ENCODE measurements at places on chromosomes 7 and 10.
A peak's percentile ranks its signal among the peaks of the same experiment; 100 is the strongest.

DNA sequence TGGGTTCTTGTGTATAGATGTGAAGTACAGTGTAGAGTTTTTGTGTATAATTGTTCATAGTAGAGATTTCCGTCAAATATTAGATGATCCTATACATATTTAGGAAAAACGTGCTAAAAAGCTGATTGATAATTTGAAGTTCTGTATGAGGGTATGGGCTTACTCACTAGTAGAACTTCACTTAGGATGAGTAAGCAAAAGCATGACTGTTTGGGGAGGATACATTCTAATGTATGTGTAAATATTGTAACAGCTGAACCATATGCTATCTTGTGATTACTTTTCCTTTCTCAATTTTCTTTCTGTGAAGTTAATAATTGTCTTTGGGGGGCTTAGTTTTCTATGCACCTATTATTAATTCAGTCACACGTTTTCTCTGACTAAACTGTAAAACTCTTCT, 53.2 kb upstream of the PDK4 start:
- DNase-seq: no peak

GRCh38 chr7:130884437-130885417, 150.7 kb upstream of the KLF14 start:
- no peak for DNase-seq

DNA sequence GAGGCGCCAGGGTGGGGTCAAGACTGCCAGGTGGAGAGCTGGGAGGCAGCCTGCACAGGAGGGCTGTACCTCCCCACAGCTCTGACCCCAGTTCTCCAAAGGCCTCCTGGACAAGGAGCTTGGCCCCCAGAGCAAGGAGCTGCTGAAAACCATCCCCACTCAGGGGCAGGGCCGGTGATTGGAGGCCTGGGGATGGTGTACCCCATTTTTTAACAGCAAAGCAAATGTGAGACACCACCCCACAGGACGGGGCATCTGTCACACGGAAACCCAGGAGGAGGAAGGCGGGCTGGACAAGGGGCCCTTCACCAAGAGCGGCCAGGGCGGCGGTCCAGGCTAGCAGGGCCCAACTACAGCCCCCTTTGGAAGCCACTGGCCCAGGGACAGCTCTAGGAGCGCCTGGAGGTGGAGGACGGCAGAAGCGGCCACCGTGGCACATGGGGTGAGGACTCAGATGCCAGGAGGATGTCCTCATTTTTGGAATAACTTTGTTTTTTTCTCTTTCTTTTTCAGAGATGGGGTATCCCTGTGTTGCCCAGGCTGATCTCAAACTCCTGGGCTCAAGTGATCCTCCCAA, 56.4 kb upstream of the TNRC18 start:
- DNase-seq: no peak

DNA sequence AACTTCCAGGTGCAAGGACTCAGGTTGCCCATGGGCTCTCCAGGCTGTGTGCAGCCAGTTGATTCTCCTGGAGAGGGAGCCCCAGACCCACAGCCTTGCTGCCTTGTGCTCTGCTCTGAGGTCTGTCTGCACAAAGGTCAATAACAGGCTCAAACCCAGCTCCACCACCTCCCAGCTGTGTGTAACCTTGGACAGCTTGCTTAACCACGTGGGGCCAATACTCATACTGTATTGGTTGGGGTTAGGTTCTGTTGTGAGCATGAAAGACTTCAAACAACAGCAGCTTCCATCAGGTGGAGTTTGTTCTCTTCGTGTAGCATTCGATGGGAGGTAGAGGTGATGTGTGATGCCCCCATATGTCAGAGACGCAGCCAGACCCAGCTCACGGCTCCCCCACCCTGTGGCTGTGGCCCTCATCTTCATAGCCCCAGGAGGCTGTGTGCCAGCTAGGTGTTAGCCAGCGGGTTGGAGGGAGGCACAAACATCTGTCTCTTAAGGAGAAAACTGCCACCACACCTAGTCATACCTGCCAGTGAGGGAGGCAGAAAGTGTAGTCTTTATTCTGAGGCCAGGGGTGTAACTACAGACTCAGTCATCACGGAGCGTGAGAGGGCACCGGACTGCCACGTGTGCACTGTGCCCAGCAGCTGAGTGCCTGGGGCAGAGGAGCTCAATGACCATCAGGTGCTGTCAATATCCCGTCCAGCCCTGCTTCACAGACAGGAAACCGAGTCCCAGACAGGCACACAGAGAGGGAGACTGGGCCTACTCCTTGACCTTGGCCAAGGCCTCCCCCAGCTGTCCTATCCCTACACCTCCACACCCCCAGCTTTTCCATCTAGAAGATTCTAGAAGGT, 8.1 kb upstream of the POLD2 start:
- DNase-seq: no peak

- no peak for DNase-seq
Measured at GRCh38 chr10:6840766-6841165, 260.7 kb upstream of the PRKCQ start.

DNA sequence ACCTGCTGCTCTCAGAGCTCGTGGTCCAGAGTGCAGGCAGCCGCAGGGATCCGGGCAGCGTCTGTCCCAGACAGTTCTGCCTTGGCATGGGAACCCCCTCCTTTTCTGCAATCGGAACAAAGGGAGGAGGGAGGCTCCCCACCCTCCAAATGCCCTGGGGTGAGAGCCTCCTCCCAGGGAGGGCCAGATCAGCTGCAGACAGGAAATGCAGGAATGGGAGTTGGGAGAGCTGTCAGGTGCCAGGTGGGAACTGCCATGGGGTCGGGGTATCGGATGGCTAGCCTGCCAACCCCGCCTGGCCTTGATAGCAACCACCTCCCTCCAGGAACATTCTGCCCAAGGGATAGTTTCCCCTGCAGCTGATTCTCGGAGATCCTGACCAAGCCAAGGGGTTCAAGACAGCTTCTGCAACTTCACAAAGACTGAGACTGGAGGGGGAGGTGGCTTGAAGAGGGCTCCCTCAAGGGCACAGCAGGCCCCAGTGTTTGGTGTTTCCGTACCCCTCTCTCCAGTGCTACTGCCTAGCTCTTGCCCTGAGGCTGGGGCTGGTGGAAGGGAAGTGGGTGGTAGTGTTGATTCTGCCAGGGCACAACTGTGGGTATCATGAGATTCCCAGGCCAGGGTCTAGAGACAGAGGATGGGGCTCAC, at the start of gene CALML5:
TSS of gene CALML5 (minus strand) at position 78 of the 648 bp plus-strand sequence. CDS start 132 bp downstream, outside the sequence.
- DNase-seq: no peak

GRCh38 chr10:13536674-13537366, 8.0 kb upstream of the BEND7 start:
- no peak for DNase-seq

GRCh38 chr7:36185092-36185491, 32.0 kb downstream of the EEPD1 start:
- no peak for DNase-seq

DNA sequence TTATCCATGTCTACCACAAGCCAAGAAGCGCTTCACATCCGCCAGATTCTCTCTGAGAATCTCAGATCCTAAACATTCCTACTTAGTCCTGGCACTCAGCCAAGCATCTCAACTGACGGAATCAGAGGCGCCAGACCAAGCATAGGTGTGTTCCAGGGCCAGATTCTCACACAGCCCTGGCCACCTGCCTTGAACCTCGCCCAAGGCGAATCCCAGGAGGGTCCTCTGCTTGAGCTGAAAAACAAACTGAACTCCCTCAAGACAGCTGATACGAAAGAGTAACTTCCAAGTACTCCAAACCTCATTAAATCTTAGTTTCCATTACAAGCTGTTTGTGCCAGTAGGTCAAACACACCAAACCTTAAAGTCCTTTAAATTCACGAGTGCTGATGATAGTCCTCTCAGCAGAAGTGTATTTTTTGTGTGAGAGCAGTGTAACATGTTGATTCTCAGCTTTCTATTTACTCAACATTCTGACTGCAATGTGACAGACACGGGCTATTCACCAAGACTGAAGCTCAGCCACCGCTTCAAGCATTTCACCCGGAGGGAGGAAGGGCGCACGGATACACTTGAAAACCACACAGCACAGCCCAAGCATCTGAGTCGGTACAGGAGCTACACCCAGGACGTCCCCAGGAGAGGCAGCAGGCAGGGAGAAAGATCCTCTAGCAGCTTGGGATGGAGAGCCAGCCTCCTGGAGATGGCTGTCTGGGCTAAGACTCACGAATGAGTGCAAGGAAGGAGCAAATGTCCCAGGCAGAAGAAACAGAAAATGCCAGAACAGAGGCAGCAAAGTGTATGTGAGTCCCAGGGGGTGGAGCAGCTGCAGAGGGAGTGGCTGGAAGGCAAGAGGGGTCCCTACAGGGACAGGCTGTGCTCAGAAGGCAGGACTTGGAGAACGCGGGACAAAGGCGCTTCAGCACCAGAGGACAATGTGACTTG, 6.0 kb downstream of the PARD3 start:
- DNase-seq: no peak

- no peak for DNase-seq
Measured at GRCh38 chr7:151823566-151824372, 53.1 kb downstream of the PRKAG2 start.

DNA sequence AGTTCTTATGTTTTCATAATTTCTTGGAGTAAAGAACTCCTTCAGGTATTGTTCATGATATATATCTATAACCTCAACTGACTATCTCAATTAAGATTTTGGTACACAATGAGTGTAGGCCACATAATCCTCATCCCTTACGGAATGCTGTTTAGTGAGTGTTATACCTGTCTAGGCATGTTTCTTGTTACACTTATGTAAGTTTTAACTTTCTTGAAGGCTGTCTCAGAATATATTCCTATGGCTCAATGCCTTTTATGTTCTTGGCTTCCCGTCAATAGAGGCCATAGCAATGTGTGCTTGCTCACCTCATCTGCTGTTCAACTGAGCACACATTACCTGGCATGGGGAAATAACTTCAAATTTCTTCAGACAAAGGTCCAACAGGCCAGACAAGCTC, 185.1 kb downstream of the CTTNBP2 start:
- DNase-seq: no peak

DNA sequence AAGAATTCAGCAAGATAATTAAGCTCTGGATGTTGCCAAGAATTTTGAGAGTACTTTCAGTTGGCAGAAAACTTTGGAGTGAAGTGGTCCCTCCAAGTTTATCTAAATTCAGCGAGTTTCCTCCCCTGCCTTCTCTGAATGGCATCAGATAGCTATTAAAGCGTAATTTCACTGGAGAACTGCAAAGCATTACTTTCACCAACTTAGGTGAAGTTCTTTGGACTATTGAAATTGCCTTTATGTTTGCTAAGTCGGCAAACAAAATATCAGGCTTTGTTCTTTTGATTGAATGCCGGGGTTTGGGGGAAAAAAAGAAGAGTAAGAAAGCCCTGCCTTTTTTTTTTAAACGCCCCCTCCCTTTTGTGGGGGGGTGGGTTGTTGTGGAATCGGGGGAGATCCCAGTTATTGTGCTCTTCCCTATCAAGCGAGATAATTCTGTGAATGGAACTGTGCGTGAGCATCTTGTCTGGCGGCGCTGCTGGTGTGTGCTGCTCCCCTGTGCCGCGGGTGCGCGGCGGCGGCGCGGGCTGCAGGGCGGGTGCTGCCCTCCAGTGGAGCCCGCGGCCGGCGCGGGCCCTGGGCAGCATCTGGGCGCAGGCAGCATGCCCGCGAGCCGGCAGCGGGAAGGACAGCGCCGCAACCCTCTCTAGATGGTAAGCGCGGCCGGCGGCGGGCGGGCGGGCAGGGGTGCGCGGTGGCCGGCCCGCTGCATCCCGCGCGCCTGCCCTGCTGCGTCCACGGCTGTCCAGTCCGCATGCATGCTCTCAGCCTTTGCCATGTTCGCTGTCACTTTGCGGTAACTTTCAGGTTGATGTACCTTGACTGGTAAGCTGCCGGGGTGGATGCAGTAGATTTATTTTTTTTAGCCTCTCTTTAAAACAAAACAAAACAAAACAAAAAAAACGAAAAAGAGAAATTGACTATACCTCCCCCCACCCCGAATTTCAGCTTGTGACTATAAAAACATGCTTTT, 176.5 kb downstream of the TCF7L2 start:
- peak; percentile 21 for DNase-seq

- DNase-seq: peak; percentile 23
Measured at GRCh38 chr7:75617634-75618234, 121.0 kb downstream of the HIP1 start.

- DNase-seq: no peak
Measured at GRCh38 chr7:75925717-75926435, 10.9 kb downstream of the POR start.

GRCh38 chr7:2010551-2011265, 222.0 kb downstream of the MAD1L1 start:
- no peak for DNase-seq

- no peak for DNase-seq
Measured at GRCh38 chr7:4650433-4651047, 31.6 kb upstream of the FOXK1 start.

DNA sequence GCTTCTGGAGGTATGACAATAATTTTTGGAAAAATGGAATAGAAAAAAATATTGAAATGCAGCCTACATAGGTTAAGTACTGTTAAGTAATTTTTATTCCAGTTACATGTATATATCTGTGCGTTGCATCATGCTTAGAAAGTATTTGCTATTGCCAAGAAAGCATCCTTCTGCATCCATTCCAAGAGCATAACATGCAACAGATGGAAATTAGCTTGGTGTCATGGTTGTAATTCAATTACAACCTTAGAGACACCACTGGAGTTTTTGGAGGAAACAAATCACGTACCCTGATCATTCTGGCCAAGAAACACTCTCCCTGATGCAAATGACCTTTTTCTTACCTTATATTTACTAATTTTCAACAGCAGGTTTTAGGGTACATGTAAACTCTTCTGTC, 1.7 kb downstream of the AKR1B1 start:
- no peak for DNase-seq

DNA sequence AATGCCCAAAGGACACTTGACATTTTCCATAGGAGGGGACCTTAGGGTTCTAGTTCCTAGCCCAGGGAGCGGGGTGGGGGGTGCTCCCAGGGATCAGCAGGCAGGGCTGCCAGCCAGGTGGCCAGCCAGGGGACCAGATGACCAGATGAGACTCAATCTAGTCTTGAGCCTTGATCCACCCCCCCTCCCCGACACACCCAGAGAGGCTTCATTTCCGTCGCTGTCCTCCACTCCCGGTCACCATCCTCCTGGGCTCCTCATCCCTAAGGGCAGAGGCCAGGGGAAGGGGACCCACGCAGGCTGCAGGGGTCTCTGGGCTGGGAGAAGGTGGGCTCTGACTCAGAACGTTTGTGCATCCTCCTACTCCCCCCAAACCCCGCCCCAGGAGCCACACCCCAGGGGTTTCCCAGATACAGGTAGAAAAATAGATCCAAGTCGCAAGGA, 1.0 kb downstream of the STX1A start:
- no peak for DNase-seq

DNA sequence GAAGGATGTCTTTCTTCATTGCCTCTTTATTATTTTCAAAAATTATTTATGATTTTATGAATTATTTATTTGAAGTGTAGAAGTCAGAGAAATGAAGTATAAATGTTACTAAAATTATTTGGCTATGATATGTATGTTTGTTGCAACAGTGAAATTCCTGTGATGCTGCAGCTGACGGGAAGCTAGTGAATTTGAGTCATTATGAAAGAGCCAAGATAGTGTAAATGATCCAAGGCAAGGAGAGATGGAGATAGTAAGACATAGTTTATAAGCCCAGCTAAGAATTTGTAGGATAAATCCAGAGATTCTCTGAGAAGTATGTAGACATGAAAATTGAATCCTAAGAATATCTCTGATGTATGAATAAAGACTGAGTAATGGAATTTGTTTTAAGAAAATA, 30.8 kb downstream of the CASD1 start:
- DNase-seq: no peak
